Activated CD4-positive, alpha-beta T cell treated with anti-CD3 and anti-CD28 coated beads for 36 hours (primary cell): ENCODE measurements at places on chromosomes 6 and 20. TPM values are rescaled to one million over a fixed set of nuclear protein-coding genes. Genes with fewer than 3 reads are reported as not detected.

DNA sequence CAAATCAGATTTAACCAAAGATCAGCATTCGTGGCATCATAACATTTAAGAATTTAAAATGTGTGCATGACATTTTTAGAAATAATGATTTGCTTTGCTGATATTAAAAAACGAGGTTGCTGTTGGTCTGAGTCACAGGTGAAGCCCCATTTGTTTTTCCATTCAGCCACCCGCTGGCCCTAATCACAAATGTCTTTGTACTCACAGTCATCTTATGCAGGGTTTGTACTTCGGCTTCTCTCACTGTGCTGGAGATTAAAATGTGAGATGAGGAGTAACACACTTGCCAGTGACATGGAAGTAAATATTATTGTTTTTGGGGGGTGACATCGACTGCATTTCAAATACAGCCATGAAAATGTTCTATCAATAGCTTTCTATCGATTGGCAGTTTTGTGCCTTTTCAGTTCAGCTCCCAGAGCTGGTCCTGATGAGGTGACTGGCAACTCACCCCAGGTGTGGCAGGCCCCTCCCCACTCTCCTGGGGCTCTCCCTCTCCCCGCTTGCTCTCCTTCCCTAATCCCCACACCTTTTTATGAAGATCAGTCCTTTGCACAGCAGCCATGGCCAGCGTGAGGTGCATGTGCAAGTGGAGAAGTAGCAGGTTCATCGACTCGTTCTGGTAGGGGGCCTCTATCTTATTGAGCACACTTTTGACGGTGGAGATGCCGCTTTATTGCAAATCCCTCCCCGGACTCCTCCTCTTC lies 58.8 kb upstream of the FUCA2 start:
- H3K36me3 ChIP-seq = no peaks in the 10 kb centered on the region
- no peaks in the 10 kb centered on the region for H3K27me3 ChIP-seq
- no peak overlapping the region for H3K4me3 ChIP-seq
- peak; percentile 19 for DNase-seq

DNA sequence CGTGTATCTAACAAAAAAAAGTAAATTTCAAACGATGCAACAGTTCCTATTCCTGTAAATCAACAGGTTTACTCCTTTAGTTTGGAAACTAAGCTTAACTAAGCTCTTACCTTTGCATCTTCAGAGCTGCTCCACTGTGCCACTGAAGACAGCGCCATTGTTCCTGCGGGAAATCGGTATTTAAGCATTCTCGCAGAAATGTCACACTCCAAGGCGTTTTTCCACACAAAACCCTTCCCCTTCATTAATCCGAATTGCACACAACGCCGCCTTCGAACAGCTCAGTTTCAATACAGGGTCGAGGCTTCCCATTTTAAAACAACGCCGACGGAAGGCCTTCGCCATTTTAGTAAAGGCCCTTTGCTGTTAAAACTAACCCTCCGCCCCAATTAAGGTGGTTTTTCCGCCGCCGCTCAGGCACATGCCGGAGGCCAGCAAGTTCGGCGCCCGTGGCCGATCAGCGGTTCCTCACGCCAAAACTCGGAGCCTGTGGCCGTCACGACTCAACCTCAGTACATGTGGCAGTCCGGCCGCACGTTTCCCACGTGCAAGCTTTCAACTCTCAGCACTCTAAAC lies 35.4 kb upstream of the SYNCRIP start:
- H3K27me3 ChIP-seq = no peaks in the 10 kb centered on the region
- H3K4me3 ChIP-seq = peak overlapping the region; percentile 90
- H3K27ac ChIP-seq = peak overlapping the region; percentile 93
- H3K4me1 ChIP-seq = peaks cover 40% of the 10 kb centered on the region
- DNase-seq = no peak

GRCh38 chr20:4180356-4180755 lies 165.0 kb upstream of the RNF24 start:
- no peaks in the 10 kb centered on the region for H3K36me3 ChIP-seq
- H3K27me3 ChIP-seq = no peaks in the 10 kb centered on the region
- H3K4me3 ChIP-seq = no peak overlapping the region

GRCh38 chr20:53210041-53210440 lies 237.9 kb downstream of the TSHZ2 start:
- no peaks in the 10 kb centered on the region for H3K27me3 ChIP-seq
- DNase-seq = no peak

GRCh38 chr6:41663568-41663967 lies 25.3 kb downstream of the MDFI start:
- peaks cover 17% of the 10 kb centered on the region for H3K27me3 ChIP-seq
- no peak for DNase-seq
- H3K27ac ChIP-seq = no peak overlapping the region
- H3K4me3 ChIP-seq = no peak overlapping the region
- no peaks in the 10 kb centered on the region for H3K36me3 ChIP-seq
- H3K4me1 ChIP-seq = no peaks in the 10 kb centered on the region

The SPAG4 gene
- total RNA-seq = 6.4 TPM

The COX4I2 gene
- not detected for total RNA-seq

The ANGPT4 gene
- total RNA-seq = not detected

The MOXD1 gene
- not detected for total RNA-seq
